Endodermal cell (in vitro differentiated cells): ENCODE measurements at places on chromosomes 1 and 21.

GRCh38 chr1:119375366-119375765 lies 6.8 kb downstream of the HAO2 start:
- no peak for DNase-seq

GRCh38 chr1:831522-831921 lies 92.2 kb upstream of the SAMD11 start:
- DNase-seq = no peak

DNA sequence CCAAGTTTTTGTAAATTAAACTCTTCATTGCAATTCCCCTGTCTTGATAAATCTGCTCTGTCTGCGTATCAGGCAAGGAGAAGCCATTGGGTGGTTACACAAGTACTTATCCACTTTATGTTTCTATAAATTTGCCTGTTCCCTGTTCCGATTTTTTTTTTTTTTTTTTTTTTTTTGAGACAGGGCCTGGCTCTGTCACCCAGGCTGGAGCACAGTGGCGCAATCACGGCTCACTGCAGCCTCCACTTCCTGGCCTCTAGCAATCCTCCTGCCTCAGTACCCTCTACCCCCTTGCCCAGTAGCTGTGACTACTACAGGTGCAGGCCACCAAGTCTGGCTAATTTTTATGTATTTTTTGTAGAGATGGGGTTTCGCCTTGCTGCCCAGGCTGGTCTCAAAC lies 11.1 kb upstream of the CSRP1 start:
- no peak for DNase-seq

- peak; percentile 50 for DNase-seq
These were observed at the start of gene DDR2 for GRCh38 chr1:162632217-162632666. Gene DDR2 (plus strand): TSS chr1:162632464. CDS start chr1:162719064, 86,600 bp downstream.
